A549 treated with ZK216348 at 1 μM for 4 hours (cell line): ENCODE measurements at places on chromosomes 7 and 10. TPM values are rescaled to one million over a fixed set of nuclear protein-coding genes. Genes with fewer than 3 reads are reported as not detected.

The ACTL6B gene
- total RNA-seq, result not detected in 5 replicates

The ARHGEF35 gene
- total RNA-seq, result 0.15 to 0.51 TPM (median 0.33 TPM) in 5 replicates

The LAMB1 gene
- total RNA-seq, result 107 to 186 TPM (median 118 TPM) in 5 replicates

The CHN2 gene
- total RNA-seq, result 0.32 TPM in 1 of 5 replicates, not detected in the others

The COL28A1 gene
- 0.45 to 0.94 TPM (median 0.72 TPM) in 5 replicates for total RNA-seq

The NUDT13 gene
- total RNA-seq, result 2.4 to 4.2 TPM (median 2.7 TPM) in 5 replicates

The LIPJ gene
- total RNA-seq, result not detected in 5 replicates

The RHOBTB1 gene
- 8.8 to 12.8 TPM (median 9.4 TPM) in 5 replicates for total RNA-seq

The JAKMIP3 gene
- total RNA-seq, result 1.2 to 1.5 TPM (median 1.5 TPM) in 5 replicates
